Calu3 (cell line): ENCODE measurements at places on chromosomes 1 and 21. TPM values are rescaled to one million over a fixed set of nuclear protein-coding genes. Genes with fewer than 3 reads are reported as not detected.
A peak's percentile ranks its signal among the peaks of the same experiment; 100 is the strongest.

The LCE1D gene
- total RNA-seq, result not detected in 2 replicates

The COL9A2 gene
- total RNA-seq, result 3.0 and 3.2 TPM in 2 replicates

The HSPA6 gene
- total RNA-seq, result 1.3 and 1.9 TPM in 2 replicates

GRCh38 chr1:26263212-26263611, 16.7 kb upstream of the SH3BGRL3 start:
- DNase-seq, result no peak

- no peak for DNase-seq
Measured at GRCh38 chr1:33791251-33791650, 72.6 kb upstream of the HMGB4 start.

DNA sequence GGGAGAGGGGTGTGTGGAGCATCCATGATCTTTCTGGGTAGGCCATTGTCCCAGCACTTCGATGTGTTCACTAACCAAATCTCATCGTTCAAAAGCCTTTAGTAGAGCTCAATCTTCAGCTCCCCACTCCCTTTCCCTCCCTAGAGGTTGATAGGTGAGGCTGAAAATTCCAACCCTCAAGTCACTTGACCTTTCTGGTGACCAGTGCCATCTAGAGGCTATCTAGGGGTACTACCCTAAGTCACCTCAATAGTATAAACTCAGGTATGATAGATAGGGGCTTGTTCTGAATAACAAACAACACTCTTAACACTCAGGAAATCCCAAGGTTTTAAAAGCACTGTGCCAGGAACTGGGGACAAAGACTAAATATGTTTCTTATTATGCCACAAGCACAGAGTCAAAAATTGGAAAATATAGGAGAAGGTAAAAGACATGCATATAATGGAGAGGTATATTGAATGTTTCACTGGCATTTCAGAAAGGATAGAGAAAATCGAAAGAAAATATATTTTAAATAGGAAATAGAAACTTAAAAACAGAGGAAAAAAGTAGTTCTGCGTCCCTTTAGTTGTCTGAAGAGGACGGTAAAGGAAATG, 42.9 kb upstream of the CD53 start:
- DNase-seq, result peak; percentile 8

The FBXO2 gene
- total RNA-seq, result 3.3 and 4.0 TPM in 2 replicates

DNA sequence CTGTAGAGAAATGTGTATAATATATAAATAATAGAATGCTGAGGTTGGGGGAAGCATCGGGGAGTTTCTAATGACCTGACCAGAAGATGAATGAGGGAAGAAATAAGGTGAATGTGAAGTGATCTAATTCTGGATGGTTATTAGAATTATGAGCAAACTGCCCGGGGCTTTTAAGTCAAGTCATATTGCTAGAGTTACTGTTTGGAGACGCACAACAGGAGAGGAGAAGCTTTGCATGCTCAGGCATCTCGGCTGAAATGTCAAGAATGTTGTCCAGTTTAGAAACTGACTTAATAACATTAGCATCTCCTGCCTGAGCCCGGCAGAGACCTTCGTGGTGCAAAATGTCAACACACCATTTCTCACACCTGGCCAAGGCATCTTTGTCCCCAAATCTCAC, 119.1 kb downstream of the RRAGC start:
- DNase-seq, result no peak

DNA sequence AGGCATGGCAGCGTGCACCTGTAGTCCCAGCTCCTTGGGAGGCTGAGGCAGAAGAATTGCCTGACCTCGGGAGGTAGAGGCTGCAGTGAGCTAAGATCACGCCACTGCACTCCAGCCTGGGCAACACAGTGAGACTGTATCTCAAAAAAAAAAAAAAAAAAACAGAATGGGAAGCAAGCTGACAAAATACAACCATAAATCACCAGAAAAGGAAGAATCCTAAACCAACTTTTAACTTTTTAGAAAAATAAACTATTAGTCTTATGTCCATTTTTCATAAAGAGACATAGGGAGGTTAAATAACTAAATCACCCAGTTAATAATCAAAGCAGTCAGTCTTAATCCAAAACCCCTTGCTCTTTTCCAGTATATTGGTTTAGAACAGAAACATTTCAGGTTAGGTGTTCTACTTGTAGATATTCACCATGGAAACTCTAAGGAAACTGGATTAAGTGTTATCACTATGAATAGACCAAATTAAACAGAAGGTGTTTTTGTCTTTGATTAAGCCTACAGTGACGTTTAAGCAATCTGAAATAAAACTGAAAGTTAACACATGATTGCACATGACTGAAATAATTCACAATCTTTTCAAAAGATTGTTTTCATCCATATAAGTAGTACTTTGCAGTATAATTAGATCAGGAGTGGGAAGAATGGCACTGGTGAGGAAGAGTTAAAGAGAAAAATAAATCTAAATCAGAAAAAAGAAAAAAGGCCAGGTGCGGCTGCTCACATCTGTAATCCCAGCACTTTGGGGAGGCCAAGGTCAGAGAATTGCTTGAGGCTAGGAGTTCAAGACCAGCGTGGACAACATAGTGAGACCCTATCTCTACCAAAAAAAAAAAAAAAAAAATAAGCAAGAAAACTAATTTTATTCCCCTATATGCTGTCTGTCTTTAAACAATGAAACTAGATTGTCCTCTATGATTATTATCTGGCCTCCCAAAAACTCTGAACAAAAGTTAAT, 9.6 kb downstream of the CDC42BPA start:
- no peak for DNase-seq

DNA sequence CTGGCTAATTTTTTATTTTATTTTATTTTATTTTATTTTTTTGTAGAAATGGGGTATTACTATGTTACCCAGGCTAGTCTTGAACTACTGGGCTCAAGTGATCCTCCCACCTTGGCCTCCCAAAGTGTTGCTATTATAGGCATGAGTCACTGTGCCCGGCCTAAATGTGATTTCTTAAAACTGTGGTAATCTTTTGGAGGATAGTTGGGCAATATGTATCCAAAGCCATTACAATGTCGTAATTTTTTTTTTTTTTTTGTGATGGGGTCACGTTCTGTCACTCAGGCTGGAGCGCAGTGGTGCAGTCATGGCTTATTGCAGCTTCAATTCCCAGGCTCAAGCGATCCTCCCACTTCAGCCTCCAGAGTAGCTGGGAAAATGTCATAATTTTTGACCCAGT, 14.2 kb downstream of the ETV3L start:
- no peak for DNase-seq

- no peak for DNase-seq
Measured at GRCh38 chr1:73930293-73930692, 267.7 kb downstream of the LRRIQ3 start.

The SLC30A2 gene
- not detected in 2 replicates for total RNA-seq

The SLC9C2 gene
- total RNA-seq, result not detected in 2 replicates

The C4BPA gene
- total RNA-seq, result 1.0 and 1.3 TPM in 2 replicates

GRCh38 chr1:15847893-15848142, 311 bp downstream of the SPEN start:
- no peak for DNase-seq

DNA sequence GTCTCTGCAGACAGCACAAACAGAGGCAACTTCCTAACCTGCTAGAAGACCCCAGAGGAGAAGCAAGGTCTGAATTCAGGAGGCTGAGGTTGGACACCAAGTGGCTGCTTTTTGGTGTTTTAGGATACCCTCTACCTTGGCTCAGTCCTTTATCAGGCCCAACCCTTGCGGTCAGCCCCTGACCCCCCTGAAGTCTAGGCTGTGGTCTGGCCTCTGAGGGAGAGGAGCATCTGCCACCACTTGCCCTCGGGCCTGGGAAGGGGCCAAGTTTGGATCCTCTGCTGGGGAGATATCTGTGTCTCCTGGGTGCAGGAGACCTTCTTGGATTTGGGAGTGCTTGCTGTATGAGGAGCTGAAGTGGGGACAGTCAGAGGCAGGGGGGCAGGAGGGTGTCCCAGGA, 21.0 kb downstream of the EDN2 start:
- DNase-seq, result no peak

DNA sequence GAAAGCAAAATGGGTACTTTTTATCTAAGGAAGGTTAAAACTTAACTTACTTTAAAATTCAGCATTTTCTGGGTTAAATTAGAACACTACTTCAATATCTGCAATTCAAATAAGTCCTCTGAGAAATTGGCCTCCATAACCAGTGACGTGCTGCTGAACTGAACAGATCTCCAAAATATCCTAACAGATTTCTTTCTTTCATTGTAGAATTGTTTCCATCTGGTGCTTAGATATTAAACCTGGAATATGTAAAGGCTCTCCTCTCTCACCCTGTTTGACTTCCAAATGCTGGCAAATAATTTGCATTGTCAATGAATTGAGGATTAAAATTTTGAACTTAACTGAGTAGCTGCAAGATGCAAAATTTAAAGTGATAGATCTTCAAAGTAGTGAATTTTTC, 316.9 kb upstream of the CXADR start:
- no peak for DNase-seq

GRCh38 chr1:24385160-24385940, 28.2 kb downstream of the STPG1 start:
- DNase-seq, result no peak

The G0S2 gene
- 2.4 and 4.0 TPM in 2 replicates for total RNA-seq

- no peak for DNase-seq
Measured at GRCh38 chr21:35390013-35390776, 341.1 kb upstream of the RUNX1 start.
